ENCODE measurements at places on chromosomes 12 and 14. TPM values are rescaled to one million over a fixed set of nuclear protein-coding genes. Genes with fewer than 3 reads are reported as not detected.

DNA sequence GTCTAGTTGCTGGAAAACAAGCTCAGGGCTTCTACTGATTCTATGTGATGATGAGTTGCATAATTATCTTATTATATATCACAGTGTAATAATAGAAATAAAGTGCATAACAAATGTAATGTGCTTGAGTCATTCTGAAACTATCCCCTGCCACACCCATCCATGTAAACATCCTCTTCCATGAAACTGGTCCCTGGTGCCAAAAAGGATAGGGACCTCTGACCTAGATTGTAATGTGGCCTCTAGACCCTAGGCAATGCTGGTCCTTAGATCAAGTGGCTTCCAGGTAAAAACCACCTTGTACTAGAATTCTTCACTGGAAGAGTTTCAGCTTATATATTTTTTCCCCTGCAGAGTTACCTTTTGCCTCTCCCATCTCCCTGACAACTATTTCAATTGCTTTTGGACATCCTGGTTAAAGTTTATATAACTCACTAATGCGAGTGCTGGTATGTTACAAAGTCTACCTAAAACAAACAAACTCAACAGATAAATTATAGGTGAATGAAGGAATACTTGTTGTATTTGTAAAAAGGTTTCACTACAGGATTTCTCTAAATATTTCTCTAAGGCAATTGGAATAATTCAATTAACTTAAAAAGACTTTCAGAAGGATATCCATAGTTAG lies 462.5 kb downstream of the NAV3 start:
- DNase-seq, result no peak

DNA sequence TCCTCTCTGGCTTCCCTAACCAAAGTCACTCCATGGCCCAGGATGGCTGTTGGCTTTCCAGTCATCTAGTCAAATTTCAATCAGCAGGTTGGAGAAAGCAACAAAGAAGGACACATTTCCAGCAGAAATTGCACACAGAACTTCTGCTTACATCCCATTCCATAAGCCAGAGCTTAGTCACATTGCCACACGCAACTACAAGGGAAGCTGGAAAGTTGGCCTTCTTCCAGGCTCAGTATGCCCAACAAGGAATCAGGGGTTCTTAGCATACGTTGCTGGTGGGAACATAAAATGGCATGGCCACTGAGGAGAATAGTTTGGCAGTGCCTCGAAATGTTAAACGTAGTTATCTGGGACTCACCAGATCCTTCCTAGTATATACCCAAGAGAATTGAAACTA lies 9.3 kb upstream of the APPL2 start:
- DNase-seq, result no peak

DNA sequence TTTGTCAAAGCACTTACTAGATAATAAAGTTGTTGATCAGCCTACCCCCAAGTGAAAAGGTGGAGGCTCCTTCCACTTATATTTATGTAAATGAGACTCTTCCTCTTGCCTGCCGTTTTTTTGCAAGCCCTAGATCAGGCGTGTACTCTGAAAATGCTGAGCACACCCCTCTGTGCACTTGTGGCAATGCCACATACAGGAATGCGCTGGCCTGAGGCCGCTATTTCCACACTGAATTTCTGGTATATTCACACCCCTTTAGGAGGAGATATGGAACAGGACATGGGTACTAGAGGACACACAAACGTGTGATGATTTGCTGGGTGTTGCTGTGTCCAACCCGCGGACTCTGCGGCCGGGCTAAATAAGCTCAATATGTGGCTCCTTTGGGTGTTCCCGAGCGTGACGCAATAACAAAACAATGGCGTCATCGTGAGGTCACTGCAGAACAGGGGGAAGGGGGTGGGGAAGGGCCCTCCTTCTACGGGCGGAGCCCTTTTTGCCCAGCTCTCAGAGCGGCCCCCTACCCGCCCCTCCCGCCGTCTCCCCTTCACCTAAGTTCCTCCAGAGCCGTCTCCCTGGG lies 554 bp upstream of the TSPAN31 start:
- DNase-seq, result no peak

DNA sequence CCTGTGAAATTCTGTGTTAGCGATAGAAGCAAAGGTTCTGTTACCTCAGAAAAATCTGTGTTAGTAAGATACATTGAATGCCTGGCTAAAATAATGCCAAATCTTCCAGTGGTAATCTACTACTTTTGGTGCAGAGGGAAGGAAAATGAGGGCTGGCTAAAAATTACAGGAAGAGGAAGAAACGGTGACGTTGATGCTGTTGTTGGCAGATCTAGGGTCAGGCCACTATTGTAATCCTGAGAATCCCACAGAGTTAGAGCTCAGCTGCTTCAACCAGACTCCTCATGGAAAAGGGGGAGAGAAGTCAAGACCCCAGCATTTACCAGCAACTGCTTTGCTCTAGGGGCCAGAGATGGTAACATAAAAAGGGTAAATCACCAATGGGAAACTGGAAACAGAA lies 145.1 kb downstream of the PPM1H start:
- no peak for DNase-seq

GRCh38 chr14:82449926-82450468 lies 916.3 kb upstream of the SEL1L start:
- DNase-seq, result no peak

Gene B4GALNT1
- total RNA-seq, result 2.5 TPM

DNA sequence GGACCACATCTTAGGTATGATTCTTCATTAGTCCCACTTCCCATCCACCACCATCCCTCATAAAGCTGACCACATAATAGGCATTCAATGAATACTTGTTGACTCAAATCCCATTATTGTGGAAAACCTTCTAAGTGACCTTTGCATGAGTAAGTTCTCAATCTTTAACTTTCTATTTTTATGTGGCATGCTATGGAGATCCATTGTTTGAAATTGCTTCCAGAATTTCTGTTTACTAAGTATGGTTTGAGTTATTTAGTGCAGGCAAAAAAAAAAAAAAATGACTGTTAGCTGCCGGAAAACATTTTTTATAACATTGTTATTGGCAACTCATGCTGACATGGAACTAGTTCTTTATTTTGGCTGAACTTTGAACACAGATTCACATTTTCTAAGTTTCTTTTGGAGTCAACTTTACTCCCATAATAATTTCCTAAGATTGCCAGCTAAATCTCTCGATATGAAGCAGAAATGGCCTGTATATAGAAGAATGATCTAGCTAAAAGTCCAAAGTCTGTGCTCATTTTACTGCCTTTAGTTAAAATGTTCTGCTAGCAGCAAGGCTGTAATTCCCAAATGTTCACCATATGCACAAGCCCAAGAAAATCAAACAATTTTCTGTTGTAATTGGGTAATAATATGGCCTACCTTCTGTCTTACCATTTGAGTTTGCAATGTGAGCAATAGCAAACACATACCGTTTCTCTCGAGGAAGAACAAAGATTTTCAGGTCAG lies 77.9 kb downstream of the PTGER2 start:
- no peak for DNase-seq

DNA sequence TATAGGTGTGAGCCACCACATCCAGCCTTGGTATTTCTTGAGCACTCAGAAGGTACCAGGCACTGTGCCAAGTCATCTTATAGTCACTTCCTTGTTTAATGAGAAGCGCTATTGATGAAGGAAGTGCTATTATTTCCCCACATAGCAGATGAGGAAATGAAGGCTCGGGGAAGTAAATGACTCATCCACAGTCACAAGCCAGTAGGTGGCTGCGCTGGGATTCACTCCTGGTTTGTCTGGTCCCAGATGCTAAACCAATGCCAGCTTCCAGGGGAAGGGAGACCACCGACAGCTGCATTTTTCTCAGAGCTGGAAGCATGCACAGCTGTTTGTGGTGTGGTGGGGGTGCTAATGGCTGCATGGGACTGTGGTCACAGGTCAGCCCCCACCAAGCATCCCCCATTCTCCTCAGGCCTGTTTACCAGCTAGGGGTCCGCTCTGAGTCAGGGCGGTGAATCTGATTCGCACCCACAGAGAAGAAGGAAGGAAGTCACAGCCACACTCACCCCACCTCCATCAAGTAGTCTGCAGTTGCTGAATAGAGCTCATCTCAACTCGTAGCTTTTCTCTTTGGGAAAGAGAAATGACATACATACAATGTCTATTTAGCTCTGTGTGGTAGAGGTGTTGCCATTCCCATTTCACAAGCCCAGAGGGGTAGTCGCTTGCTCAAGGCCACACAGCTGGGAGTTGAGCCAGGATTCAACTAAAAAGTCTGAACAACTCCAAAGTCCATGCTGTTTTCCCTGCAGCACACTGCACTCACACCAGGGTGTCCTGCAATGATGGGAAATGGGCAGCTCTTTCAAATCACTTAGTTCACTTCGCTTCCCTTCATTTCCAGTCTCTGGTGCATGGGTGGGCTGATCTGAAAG lies 6.3 kb upstream of the LTBP2 start:
- DNase-seq, result no peak

- DNase-seq, result no peak
Observed at GRCh38 chr14:64675312-64675711, 28.9 kb upstream of the PLEKHG3 start.

DNA sequence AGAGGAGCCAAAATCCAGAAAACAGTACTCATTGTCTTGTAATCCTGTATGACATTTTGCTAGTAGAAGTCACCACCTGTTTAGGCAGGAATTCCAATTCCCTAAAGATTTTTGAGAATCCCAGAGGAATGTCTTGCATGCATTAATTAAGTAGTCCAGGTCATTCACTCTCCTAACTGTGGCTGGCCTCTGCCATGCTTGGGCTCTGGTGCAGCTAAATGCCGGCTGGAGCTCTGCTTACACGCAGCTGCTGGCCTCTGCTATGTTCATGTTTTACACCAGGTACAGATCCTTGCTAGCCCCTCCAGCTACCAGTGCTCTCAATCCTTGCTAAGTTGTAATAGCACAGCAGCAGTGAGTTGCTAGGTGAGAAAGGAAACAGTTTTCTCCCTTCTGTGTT lies 16.3 kb upstream of the HIF1A start:
- DNase-seq, result no peak

- no peak for DNase-seq
Observed at GRCh38 chr14:55578511-55578910, 1.5 kb upstream of the KTN1 start.

Gene BEGAIN
- total RNA-seq, result 1.6 TPM

DNA sequence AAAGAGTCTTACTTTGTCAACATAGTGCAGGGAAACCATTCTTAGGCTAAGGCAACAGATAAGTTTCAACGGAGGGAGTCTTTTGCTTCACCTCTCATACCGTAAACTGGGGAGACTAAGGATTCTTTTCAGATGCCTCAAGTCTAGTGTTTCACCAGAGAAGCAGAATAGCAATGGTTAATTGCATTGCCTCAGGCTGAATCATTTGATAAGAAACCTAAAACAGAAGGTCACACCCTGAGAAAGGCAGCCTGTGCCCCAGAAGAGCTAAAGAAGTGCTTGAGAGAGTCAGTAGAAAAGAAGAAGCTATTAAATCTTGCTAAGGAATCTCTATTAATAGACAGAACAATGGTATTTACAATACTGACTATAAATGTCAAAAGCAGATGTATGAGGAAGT lies 21.8 kb upstream of the ATXN7L3B start:
- DNase-seq, result no peak

Gene RNASE4
- total RNA-seq, result 51.9 TPM

Gene KRT82
- total RNA-seq, result not detected

DNA sequence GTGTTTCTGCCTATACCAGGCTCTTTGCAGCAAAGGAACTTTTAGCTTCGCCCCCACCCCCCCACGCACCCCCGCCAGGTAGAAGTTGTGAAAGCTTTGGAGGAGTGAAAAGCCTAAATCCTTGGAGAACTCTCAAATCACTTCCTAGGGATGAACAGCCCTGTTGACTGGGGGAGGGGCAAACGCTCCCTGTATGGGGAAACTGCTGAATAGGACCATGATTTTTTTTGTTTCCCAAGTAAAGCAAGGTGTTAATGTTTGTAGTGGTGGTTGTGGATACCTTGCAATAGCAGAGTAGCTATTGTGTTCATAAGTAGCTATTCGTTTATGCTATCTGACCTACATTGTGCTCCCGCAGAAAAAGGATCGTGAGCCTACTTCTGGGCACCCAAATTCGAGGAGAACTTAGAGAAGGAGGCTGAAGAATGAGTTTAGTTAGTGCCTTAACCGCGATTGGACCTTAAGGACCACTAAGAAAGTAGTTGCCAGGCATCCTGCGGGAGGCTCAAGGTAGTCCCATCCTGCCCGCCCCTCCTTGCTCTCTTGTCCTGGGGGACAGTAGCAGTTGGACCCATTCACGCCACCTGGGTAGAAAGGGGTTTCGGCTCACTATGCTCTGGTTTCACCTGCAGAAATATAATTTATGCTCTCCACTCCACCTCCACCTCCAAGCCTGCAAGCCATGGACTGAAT lies 901 bp upstream of the NFKBIA start:
- DNase-seq, result no peak

DNA sequence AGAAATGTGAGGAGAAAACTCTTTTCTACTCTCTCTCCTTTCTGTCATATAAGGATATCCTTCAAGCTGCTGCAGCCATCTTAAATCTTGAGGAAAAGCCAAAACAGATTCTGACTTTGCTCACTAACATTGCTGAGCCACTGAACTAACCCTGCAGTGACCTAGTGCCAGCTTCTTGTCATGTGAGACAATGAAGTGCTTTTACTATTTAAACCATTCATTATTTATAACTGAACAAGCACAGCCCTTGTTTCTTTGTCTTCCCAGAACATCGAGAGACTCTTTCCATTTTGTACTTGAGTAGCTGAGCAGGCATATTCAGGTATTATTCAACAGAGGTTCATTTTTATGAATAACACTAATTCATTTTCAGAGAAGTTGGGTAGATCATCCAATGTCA lies 455.0 kb upstream of the TMPO start:
- DNase-seq, result no peak

Data from lung (tissue), 17 donors.